ENCODE measurements at places on chromosomes 3 and 15. TPM values are rescaled to one million over a fixed set of nuclear protein-coding genes. Genes with fewer than 3 reads are reported as not detected.
A peak's percentile ranks its signal among the peaks of the same experiment; 100 is the strongest.

GRCh38 chr3:59510576-59510975 lies 460.8 kb upstream of the CFAP20DC start:
- no peak for DNase-seq

Gene POLQ
- 5.5 TPM for total RNA-seq

DNA sequence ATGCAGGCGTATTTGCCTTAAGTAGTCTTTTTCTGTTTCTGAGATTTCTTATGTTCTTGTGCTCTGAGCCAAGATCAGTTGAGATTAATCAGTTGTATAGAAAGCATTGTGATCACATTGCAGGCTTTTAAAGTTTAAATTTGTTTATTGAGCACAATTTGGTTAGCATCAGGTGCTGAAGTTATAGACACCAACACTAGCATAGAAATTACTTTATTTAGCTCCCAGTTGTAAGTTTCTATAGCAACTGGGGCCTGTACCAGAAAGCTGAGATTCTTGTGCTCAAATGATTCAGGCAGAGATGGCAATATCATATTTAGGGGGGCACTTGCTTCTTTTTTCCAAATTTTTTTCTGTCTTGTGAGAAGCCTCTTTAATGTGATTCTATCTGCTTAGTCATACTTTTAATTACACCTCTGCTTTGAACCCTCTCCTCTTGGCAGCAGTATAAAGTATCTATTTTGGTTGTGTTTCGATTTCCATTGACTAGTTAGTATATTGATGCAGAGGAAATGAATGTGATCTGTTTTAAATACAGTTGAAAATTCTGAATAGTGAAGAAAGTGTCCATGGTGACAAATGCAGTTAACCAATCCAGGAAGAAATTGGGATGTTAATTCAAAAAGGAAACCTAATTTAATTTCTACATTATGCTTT lies 241.7 kb upstream of the GBE1 start:
- DNase-seq: no peak

Gene CNTN6
- 24.1 TPM for total RNA-seq

DNA sequence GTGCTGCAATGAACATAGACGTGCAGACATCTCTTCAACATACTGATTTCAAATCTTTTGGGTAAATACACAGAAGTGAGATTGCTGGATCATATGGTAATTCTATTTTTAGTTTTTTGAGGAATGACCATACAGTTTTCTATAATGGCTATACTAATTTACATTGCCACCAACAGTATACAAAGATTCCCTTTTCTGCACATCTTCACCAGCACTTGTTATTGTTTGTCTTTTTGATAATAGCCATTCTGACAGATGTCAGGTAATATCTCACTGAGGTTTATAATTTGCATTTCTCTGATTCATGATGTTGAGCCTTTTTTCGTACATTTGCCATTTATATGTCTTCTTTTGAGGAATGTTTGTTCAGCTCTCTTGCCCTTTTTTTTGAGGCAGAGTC lies 30.5 kb downstream of the TOPAZ1 start:
- no peak for DNase-seq

DNA sequence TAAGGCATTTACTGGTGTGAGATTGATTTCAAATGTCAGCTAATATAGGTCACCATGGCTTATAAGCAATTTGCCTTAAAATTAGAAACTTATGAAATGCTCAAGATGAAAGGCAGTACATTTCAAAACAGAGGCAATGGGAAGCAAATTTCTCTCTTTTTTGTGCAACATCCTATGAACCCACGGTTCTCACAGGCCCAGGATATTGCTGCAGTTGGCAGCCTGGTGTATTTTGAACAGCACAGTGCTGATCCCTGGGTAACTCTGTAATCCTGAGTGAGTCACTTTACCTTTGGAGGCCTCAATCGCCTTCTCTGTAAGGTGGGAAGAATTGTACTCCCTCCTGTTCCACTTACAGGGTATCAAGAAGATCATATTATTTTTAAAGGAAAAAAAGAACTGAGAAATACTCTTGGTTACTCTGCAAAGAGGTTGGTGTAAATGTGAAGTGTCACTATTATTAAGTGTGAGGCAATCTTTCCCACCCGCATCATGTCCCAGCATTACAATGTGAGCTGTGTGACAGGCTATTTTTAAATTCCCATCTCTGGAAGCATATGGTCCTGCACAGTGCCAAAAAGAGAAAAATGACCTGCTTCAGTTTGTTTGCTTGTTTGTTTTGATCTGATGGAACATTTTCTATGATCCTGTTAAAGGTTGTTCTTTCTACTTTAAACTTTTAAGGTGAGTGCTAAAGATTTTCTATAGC lies 190.1 kb upstream of the LPP start:
- DNase-seq: peak; percentile 85

- no peak for DNase-seq
These were observed 32.2 kb downstream of the TFRC start for GRCh38 chr3:196049653-196050052.

GRCh38 chr3:106161246-106161645 lies 292.4 kb upstream of the CBLB start:
- DNase-seq: no peak

Gene NR1I2
- 0.36 TPM for total RNA-seq

GRCh38 chr3:58353722-58354553 lies 21.2 kb downstream of the PXK start:
- no peak for DNase-seq

- DNase-seq: no peak
These were observed 6.8 kb downstream of the CD96 start for GRCh38 chr3:111548756-111549155.
